SJSA1 (cell line): ENCODE measurements at places on chromosomes 7 and 10. TPM values are rescaled to one million over a fixed set of nuclear protein-coding genes. Genes with fewer than 3 reads are reported as not detected.

The VGF gene
- not detected in 2 replicates for total RNA-seq

The MARCHF5 gene
- total RNA-seq = 11.7 and 18.5 TPM in 2 replicates

The CALHM1 gene
- not detected in 2 replicates for total RNA-seq

The IFIT1B gene
- total RNA-seq = not detected in 2 replicates

The SPDYE8 gene
- 0.24 TPM in 1 of 2 replicates, not detected in the other for total RNA-seq

The GPR85 gene
- 2.3 and 7.1 TPM in 2 replicates for total RNA-seq

The ZNF438 gene
- total RNA-seq = 5.2 and 6.5 TPM in 2 replicates

The TMEM229A gene
- not detected in 2 replicates for total RNA-seq

The NANOS1 gene
- total RNA-seq = 0.71 and 2.7 TPM in 2 replicates

The CTBP2 gene
- total RNA-seq = 63.2 and 75.4 TPM in 2 replicates

The VWDE gene
- total RNA-seq = not detected in 2 replicates

The FXYD4 gene
- total RNA-seq = not detected in 2 replicates

The SUFU gene
- 2.7 and 3.7 TPM in 2 replicates for total RNA-seq

The CLDN4 gene
- 0.16 TPM in 1 of 2 replicates, not detected in the other for total RNA-seq

The TRDMT1 gene
- 10.4 and 11.4 TPM in 2 replicates for total RNA-seq

The CCM2 gene
- total RNA-seq = 35.5 and 64.8 TPM in 2 replicates

The C7orf33 gene
- not detected in 2 replicates for total RNA-seq

The TMEM184A gene
- total RNA-seq = 1.8 and 3.2 TPM in 2 replicates

The IGFBP1 gene
- total RNA-seq = not detected in 2 replicates

The NEUROD6 gene
- not detected in 2 replicates for total RNA-seq
